Activated CD4-positive, alpha-beta T cell treated with anti-CD3 and anti-CD28 coated beads, Interleukin-2, amount 10 ng/mL, durations not matched to agents 7 days and 5 days (primary cell): ENCODE measurements at places on chromosomes 4 and X.
A peak's percentile ranks its signal among the peaks of the same experiment; 100 is the strongest.

GRCh38 chr4:182655340-182655739 is 261.8 kb downstream of the DCTD start:
- H3K27me3 ChIP-seq, result peaks cover 3% of the 10 kb centered on the region
- no peaks in the 10 kb centered on the region for H3K4me1 ChIP-seq
- H3K36me3 ChIP-seq, result no peaks in the 10 kb centered on the region
- DNase-seq, result no peak
- no peak overlapping the region for H3K27ac ChIP-seq
- no peak overlapping the region for H3K4me3 ChIP-seq

DNA sequence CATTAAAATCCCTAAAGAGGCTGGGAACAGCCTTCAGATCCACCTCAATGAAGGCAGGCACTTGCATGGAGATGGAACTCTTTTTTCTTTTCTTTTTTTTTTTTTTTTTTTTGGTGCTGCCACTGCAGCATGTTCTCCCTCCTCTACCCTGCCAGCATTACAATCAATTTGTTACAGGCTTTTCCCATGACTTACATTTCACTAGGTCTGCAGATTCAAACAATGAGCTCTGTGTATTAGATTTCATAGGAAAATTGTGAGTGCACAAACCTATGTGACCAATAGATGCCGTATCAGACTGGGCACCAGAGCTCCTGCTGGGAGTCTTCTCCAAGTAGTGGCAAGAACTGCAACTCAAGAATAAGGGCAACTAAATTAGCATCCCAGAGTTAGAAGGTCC is 63.8 kb upstream of the GABRQ start:
- H3K36me3 ChIP-seq, result no peaks in the 10 kb centered on the region
- DNase-seq, result no peak
- H3K27me3 ChIP-seq, result no peaks in the 10 kb centered on the region
- no peak overlapping the region for H3K27ac ChIP-seq
- H3K4me3 ChIP-seq, result no peak overlapping the region
- H3K4me1 ChIP-seq, result no peaks in the 10 kb centered on the region

GRCh38 chrX:152988536-152989291 is 5.2 kb downstream of the PNMA5 start:
- H3K27ac ChIP-seq, result peak overlapping the region; percentile 79
- H3K4me1 ChIP-seq, result peaks cover 29% of the 10 kb centered on the region
- no peaks in the 10 kb centered on the region for H3K27me3 ChIP-seq

DNA sequence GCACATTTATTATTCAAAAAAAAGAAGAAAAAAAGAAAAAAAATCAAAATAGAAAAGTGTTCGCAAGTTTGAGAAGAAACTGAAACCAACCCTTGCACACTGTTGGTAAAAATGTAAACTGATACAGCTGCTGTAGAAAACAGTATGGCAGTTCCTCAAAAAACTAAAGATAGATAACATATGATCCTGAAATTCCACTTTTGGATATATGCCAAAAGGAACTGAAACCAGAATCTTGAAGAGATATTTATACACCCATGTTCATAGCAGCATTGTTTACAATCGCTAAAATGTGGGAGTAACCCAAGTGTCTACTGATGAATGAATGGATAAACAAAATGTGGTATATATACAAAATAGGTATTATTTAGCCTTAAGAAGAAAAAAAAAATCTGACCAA is 155.4 kb downstream of the TBCK start:
- no peak overlapping the region for H3K4me3 ChIP-seq
- no peaks in the 10 kb centered on the region for H3K27me3 ChIP-seq
- no peak for DNase-seq

DNA sequence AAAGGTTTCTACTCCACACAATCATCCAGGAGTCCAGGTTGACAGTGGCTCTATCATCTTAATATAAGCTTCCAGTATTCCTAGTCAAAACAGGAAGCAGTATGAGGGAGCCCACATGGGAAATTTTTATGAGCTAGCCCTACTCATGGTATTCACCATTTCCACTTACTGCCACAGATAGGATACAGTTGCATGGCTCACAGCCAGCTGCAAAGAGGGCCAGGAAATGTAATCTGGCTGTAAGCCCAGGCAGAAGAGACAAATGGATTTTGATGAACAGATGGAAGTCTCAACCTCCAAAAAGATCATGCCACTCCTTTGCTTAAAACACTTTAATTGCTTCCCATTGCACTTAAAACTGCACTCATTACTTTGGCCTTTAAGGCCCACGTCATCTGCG is 150.6 kb downstream of the ADAMTS3 start:
- no peak for DNase-seq
- no peak overlapping the region for H3K27ac ChIP-seq
- no peaks in the 10 kb centered on the region for H3K27me3 ChIP-seq
- H3K36me3 ChIP-seq, result no peaks in the 10 kb centered on the region

DNA sequence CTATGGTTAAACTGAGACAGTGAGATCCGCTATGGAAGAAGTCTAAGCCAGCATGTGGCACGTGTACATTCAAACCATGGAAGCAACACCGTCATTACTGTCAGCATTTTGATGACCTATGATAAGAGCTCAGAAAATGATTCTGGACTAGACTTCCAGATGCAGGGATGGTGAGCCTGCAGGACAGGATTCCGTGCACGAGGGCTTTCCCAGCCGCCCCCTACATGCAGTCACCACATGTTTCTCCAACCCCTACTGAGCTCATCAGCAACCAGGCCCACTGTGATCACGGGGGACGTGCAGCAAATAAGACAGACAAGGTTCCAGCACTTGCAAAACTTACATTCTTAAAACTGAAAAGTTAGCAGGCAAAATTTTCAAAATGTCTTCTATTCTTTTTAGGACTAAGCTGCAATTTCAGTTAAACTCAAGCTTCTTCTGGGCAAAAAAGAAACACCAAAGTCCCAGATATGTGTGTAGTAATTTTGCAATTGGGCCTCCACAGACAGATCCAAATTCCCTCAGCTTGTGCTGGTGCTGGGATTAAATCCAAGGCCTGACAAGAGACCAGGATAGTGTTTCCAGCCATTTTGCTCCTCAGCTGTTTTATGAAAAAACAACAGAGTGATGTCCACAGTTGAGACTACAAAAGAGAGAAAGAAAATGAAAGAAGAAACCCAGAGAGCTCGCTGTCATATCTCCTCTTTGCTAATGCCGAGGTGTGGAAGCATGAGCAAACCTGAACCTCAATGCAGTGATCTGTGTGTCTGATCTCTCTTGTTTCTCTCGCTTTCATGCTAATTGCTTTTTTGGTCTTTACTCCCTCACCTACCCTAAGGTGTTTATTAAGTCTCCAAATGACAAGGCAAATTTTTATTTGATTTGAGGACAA is 118.2 kb downstream of the AFAP1 start:
- H3K27ac ChIP-seq, result no peak overlapping the region
- no peaks in the 10 kb centered on the region for H3K27me3 ChIP-seq
- no peak overlapping the region for H3K4me3 ChIP-seq
- no peak for DNase-seq
- peaks cover 4% of the 10 kb centered on the region for H3K4me1 ChIP-seq

- peaks cover 40% of the 10 kb centered on the region for H3K36me3 ChIP-seq
- DNase-seq, result no peak
- H3K4me1 ChIP-seq, result no peaks in the 10 kb centered on the region
- no peaks in the 10 kb centered on the region for H3K27me3 ChIP-seq
- no peak overlapping the region for H3K27ac ChIP-seq
Measured at GRCh38 chrX:77527233-77528001, 80.2 kb downstream of the FGF16 start.

GRCh38 chr4:123505095-123506010 is 108.8 kb downstream of the SPRY1 start:
- H3K4me1 ChIP-seq, result peaks cover 12% of the 10 kb centered on the region
- H3K27me3 ChIP-seq, result peaks cover 27% of the 10 kb centered on the region
- peak overlapping the region; percentile 79 for H3K4me3 ChIP-seq

DNA sequence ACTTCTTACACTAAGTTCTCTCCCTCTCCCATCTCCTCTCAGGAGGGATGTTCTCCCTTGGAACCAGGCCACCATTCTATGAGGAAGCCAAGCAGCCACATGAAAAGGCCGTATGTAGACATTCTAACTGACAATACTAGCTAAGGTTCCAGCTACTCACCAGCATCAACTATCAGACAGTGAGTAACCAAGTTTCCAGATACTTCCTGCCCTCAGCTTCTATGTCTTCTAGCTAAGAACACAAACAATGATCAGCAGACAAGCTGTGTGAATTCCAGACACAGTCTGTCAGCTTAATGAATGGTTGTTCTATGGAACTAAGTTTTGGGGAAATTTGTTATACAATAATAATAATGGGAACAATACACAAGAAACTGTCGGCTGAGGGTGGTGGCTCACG is 50.8 kb downstream of the SMIM14 start:
- no peak overlapping the region for H3K4me3 ChIP-seq
- H3K27ac ChIP-seq, result no peak overlapping the region
- H3K36me3 ChIP-seq, result no peaks in the 10 kb centered on the region
- DNase-seq, result no peak
- no peaks in the 10 kb centered on the region for H3K4me1 ChIP-seq
- H3K27me3 ChIP-seq, result no peaks in the 10 kb centered on the region

GRCh38 chr4:137707102-137707620 is 174.9 kb upstream of the PCDH18 start:
- no peaks in the 10 kb centered on the region for H3K36me3 ChIP-seq
- DNase-seq, result no peak
- H3K27me3 ChIP-seq, result no peaks in the 10 kb centered on the region
- H3K27ac ChIP-seq, result no peak overlapping the region
- no peaks in the 10 kb centered on the region for H3K4me1 ChIP-seq

- no peaks in the 10 kb centered on the region for H3K27me3 ChIP-seq
- peaks cover 67% of the 10 kb centered on the region for H3K4me1 ChIP-seq
- H3K36me3 ChIP-seq, result peaks cover 23% of the 10 kb centered on the region
- no peak for DNase-seq
- H3K4me3 ChIP-seq, result peak overlapping the region; percentile 92
- H3K27ac ChIP-seq, result peak overlapping the region; percentile 95
Measured at GRCh38 chr4:142405695-142406498, 440.2 kb downstream of the INPP4B start.
